Fibroblast of mammary gland (primary cell): ENCODE measurements at places on chromosomes 6 and 20.
A peak's percentile ranks its signal among the peaks of the same experiment; 100 is the strongest.

DNA sequence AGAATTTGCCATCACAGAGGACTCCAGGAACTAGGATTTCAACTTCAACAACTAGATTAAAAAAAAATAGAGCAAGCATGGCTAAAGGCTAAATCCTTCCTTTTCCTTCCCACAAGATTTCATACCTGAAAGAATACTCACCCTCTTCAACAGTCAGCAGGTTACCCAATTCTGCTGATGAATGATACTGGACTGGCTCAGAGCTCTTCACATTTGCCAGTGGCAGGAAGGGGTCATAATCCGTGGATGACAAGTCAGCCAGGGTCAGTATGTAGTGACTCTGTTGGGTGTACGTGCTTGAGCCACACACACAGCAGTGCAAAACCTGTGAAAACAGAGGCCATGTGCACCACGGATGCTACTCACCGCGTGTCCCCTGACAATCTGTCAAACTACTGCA lies 152.9 kb downstream of the INSM1 start:
- DNase-seq: peak; percentile 75

DNA sequence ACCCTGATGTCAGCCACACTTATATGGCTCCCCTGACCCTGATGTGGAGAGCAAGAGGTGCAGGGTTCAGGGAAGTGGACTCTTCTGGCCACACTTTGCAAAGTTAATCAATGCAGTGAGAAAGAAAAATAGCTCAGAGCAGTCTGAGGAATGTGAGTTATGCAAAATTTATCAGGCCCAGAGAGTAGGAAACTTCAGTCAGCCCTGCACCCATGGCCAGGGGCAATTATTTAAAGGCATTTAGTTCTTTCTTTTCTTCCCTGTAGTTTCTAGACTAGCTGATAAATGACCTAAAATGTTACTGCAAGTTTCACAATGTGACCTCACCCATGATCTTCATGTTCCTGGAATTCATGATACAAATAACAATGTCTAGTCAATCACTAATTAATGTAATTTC lies 143.7 kb upstream of the GGTLC1 start:
- DNase-seq: no peak

GRCh38 chr20:37913567-37914366 lies 10.8 kb downstream of the VSTM2L start:
- no peak for DNase-seq

- no peak for DNase-seq
Observed at GRCh38 chr6:154249499-154250298, 106.9 kb downstream of the IPCEF1 start.

DNA sequence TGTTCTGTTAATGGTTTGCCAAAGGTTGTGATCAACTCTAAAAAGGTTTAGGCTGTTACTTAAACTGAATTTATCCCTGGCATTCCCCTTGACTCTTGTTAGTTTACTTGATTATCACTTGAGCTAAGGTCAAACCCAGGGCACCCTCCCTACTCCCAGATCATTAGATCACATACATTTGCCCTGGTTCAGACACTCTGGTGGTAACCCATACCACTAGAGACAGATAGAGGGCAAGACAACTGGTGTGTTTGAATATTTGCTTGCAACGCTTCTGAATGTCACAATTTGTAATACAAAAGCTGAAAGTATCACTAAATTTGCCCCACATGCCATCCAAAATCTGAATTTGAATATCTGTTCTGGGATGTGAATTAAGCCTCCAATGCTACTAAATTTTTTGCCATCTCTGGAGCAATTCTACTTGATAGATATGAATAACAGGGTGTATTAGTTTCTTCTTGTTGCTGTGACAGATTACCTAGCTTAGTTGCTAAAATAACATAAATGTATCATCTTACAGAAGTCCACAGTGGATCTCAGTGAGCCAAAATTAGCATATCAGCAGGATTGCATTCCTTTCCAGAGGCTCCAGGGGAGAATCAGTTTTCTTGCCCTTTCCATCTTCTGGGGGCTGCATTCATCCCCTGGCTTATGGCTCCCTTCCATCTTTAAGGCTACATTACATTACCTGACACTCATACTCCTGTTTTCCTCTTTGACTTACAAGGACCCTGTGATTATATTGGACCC lies 45.4 kb downstream of the FIG4 start:
- no peak for DNase-seq
